ENCODE measurements at places on chromosomes 3 and 15.
A peak's percentile ranks its signal among the peaks of the same experiment; 100 is the strongest.

- no peak for DNase-seq
These were observed 34.4 kb downstream of the GLCE start for GRCh38 chr15:69194854-69195253.

DNA sequence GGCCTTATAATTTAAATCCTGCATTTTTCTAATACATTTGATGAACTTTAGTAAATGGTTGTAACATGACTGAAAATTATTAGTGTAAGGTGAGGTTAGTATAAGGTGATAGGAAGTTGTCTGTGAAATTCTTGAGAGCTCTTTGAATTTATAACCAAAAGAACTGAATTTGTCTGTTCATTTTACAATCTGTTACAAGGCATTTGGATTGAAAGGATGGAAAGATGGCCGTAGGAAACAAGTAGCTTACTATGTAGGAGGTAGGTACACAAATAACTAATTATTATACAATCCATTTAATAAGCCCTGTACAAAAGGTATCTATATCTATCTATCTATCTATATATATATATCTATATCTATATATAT lies 6.6 kb downstream of the DIPK2A start:
- no peak for DNase-seq

DNA sequence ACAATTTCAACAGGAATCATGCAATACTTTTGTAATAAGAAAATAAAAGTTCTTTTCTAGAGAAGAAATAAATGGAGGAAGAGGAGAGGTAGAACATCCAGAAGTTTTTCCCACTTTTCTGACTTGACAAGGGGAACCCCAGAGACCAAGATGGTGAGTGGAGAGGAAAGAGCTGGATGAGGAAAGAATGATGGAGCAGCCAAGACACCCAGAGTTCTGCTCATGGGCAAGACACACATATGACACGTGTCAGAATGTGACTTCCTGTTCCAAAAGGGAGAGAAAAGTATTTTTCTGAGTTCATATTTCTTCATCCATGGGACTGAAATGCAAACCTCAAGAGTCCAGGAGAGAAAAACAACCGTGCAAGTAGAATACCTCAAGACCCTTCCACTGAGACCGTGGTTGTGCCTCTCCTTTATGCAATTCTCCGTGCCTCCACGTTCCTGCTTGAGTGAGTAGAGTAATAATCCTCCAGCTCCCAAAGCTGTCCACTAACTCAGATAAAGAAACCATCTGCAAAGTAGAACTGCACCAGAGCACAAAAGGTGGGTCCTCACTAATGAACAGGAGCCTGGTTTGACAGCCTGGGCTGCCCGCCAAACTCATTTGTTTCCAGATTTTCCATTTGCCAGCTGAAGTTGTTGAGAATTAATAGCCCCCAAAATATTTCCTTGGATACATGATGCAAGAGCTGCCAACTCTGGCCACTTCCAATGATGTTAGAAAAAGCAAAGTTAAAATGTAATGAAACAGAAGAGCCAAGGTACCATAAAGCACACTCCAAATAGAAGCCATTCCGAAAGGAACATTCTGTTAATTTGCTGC lies 272.6 kb upstream of the IGF1R start:
- DNase-seq = no peak

DNA sequence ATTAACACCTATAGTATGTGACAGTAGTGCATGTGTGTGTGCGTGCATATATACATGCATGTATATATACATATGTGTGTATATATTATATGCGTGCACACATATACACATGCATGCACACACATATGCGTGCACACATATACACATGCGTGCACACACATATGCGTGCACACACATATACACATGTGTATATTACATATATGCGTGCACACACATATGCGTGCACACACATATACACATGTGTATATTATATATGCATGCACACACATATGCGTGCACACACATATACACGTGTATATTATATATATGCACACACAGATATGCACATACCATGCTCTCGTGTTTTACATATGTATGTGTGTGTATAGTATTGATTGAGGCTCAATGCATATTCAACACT lies 42.0 kb upstream of the MAP3K13 start:
- DNase-seq = no peak

DNA sequence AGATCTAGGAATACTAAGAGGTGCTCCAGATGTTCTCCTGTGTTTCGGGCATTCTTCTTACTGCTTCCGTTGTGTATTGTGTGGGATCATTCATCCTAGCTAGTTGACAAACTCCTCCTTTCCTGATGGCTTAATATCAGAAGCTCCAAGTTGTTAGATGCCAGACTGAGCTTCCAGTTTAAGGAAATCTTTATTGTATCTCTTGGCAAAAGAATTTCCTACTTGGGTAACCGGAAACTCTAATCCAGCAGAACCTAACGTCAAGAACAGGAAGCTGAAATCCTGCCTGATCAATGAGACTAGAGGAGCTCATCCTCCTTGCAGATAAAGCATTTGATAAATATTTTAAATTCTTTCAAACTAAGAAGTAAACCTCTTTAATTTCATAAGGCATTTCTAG lies 27.7 kb upstream of the MYH15 start:
- no peak for DNase-seq

DNA sequence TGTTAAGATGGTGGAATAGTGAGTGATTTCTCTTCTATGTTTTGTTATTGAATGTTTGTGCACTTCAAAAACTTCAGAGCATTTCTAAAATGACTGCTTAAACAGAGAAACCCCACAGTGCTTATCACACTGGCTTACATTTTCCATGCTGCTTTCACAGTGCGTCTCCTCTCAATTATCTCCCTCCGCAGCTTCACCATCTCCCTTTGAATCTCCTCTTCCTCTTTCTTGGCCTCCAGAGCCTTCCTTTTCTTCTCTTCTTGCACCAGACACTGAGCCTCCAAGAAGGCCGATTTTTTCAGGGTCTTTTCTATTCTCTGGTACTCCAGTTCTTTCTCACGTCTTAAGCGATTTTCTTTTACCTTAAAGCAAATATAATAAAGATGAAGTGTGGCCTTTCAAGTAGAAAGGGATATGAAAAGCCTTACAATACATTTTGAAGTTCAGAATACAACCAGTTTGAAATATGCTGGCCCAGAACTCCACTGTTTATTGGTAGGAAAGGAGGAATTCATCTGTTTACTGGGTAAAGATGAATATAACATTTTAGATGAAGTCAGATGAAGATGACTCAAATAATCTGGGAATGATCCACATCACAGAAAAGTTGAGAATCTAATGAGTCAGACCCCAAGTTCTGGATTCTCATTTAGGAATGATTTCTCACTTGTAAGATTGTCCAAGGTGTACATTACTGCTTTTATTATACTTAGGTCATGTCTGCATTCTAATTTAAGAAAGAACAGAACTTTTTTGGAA lies 21.4 kb downstream of the CCDC191 start:
- no peak for DNase-seq

GRCh38 chr15:51576911-51577500 lies 45.6 kb downstream of the DMXL2 start:
- no peak for DNase-seq

DNA sequence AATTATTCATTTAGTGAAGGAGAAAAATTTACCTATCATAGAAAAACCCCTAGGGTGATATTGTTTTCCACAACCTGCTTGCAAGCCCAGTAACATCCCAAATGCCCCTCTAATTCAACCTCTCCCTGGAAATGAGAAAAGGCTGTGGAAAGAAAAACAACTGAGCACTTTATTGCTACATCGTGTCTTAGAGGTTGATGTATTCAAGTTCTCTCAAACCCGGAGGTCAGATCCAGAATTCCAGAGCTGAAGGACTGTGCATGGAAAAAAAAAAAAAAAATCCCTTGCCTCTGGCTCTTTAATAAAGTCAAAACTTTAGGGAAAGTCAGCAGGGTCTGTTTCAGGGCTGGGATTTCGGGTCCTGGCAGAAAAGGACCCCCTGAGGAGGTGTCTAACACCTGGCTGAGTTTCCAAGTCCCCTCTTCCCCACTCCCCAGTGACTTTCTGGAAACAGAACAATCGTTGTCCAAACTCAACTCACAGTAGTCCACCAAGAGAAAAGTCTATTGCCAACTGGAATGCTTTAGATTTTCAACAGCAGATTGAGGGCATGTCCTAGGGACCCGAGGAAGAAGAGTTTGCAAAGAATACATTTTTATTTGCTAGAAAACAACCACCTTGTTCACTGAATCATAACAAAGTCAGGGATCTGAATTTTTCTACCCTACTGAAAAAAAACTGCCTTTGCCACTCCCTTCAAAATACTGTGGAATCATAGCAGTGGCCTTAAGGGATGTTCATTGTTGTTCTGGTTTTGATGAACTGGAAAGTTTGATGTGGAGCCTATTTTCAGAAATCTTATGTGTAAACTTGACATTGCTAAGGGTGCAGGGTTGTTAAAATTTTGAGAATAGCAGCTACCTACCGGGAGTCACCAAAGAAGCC lies 207.5 kb upstream of the ADAMTS9 start:
- DNase-seq = no peak

- DNase-seq = no peak
These were observed 387.0 kb downstream of the TUSC7 start for GRCh38 chr3:117096549-117096948.

DNA sequence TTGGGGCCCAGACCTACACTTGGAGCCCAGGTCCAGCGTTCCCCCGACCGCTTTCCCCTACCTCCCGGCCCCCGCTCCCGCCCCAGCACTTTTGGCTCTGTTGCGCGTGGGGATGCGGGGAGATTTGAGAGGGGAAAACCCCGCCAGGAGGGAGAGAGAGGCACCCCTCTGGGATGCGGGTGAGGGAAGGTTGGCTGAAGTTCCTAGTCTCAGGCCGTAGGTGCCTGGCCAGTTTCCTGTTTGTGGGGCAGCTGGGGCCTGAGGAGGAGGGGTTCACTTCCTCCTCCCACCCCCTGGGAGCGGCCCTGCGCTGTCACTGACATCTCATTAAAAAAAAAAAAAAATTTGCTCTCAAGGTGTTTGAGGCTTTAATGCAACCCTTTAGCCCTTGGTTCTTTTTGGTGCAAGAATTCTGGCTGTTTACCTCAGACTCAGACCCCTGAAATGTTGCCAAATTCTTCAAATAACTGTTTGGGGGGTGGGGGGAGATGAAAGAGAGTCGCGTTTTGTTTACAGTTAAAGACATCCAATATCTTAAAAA lies 2.6 kb downstream of the FAM43A start:
- peak; percentile 21 for DNase-seq

- no peak for DNase-seq
These were observed 26.9 kb upstream of the ZBBX start for GRCh38 chr3:167406876-167407492.

DNA sequence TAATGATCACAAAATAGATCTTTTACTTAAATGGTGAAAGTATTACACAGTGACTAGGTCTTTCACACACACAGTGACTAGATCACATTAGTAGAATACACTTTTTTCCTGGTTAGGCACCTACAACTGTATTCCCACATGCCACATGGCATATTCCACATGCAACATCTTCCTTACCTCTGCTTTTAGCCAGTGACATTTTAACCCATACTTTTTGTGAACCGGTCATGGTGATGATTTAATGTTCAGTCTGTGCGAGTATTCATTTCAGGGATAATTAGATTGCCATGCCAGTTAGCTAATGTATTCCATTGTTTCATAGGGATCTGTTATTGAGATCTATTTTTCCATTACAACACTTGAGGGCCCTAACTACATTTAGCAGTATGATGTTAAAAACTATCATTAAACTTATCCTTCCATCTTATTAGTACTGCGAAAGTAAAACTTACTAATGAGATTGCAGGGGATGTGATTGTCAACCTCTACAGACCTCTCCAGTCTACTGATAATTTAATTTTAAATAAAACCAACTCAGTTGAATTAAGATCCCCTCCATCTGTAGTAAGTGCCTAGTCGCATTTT lies 28.3 kb downstream of the TSEN2 start:
- DNase-seq = no peak

DNA sequence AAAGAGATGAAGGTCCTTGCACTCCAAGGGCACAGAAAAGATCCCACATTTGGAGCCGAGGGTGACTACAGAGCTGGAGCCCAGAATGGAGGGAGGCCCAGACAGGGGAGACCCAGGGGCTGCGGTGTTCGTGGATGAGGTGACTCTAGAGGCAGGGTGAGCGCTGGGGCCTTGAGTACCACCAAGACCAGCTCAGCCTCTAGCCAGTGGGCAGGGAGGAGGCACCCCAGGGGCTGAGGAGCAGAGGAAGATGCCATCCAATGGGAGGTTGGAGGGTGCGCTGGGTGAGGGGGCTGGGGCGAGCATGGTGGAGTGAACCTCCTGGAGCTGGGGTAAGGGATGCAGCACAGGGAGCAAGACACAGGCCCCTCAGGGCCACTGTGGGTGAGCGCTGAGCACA lies 13.3 kb downstream of the RRP9 start:
- no peak for DNase-seq

GRCh38 chr15:25175789-25176615 lies 221.2 kb downstream of the SNRPN start:
- DNase-seq = no peak

DNA sequence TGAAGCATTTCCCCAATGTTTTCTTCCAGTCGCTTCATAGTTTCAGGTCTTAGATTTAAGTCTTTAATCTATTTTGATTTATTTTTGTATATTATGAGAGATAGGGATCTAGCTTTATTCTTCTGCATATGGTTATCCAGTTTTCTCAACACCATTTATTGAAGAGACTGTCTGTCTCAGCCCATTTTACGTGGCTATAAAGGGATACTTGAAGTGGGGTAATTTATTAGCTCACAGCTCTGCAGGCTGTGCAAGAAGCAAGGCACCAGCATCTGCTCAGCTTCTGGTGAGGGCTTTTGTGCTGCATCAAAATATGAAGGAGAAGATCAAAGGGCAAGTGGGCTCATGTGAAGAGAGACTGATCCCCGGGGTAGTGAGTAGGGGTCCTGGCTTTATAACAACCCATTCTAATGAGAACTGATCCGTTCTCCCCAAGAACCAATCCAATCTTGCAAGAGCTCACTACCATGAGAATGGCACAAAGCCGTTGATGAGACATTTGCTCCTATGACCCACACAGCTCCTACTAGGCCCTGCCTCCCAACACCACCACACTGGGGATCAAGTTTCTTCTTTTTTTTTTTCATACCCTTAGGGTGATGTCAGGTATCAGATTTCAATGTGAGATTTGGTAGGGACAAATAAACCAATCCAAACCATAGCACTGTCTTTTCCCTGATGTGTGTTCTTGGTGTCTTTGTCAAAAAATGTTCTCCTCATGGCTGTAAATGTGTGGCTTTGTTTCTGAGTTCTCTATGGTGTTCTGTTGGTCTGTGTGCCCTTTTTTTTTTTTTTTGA lies 63.2 kb downstream of the IQGAP1 start:
- DNase-seq = no peak

- no peak for DNase-seq
These were observed 123.9 kb upstream of the MEF2A start for GRCh38 chr15:99441871-99442251.

DNA sequence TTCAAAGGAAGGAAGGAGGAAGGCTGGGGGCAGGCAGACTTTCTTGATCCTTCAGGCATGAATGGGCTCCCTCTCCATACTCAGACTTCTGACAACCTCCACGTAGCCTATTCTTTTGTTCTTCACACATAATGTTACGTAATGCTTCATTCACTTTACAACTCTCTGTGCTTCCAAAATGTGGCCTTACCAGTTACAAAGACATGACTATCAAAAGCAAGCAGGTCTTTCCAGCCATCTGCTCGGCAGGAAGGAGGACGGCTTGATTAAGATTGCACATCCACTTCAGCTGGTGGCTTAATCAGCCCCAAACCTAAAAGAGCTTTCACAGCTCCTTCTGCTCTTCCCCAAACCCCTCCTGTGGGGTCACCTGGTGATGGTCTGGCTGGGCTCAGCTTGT lies 263.2 kb downstream of the XXYLT1 start:
- no peak for DNase-seq
